MCF 10A (cell line): ENCODE measurements at places on chromosomes 16 and 17.

GRCh38 chr17:61456688-61457225, 4.5 kb downstream of the TBX4 start:
- no peak for DNase-seq

GRCh38 chr16:11783319-11784037, 13.6 kb downstream of the ZC3H7A start:
- DNase-seq: no peak

GRCh38 chr17:47687748-47688147, 6.2 kb upstream of the TBKBP1 start:
- DNase-seq: peak; percentile 17

- no peak for DNase-seq
Observed at GRCh38 chr17:9410301-9410700, 165.3 kb downstream of the STX8 start.

GRCh38 chr16:67886387-67886786, 1.7 kb downstream of the NRN1L start:
- no peak for DNase-seq

DNA sequence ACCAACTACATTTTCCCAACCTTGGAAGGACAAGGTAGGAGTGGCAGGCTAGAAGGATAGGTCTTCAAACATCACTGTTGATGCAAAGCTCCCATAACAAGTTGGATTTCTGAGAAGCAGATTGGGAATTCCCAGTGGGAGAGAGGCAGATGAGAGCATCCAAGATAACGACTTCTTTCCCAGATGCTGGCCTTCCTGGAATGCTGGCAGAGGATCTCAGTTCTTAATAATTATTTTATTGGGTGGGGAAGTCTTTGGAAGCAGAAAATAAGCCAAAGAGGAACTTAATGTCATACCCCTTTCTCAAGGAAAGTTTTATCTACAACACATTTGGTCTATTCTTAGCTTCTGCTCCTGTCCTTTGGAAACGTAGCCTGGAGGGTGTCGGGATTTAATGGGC, 64.5 kb downstream of the MPRIP start:
- DNase-seq: no peak

DNA sequence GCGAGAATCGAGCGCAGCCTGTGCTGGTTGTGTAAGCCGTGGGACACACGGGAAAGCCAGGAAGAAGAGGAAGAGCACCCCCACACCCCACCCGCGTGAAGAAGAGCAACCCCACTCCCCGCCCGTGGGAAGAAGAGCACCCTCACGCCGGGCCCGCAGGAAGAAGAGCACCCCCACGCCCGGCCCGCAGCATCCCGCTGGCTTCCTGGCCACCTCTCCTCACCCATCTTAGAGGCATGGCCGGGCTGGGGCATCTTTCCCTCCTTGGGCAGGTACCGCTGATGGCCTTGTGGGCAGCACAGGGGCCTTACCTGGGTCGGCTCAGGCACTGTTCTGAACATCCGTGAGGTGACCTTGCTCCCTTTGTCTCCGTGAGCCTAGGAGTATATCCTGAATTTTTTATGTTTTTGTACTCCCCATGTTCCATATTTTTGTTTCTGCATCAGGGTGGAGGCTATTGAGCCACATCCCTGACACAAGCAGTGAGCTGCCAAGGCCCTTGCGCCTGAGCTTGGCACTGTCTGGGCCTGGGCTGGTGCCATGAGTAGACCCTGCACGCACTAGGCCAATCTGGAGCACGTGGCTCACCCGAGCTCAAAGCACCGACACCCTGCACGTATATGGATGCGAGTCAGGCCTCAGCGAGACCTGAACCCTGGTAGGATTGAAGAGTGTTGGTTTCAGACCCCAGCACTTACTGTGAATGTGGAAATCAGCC, 71.4 kb upstream of the KCTD5 start:
- DNase-seq: no peak

GRCh38 chr16:1509307-1510221, 16.4 kb downstream of the TELO2 start:
- no peak for DNase-seq

GRCh38 chr16:89969741-89970410, 21.3 kb downstream of the DEF8 start:
- no peak for DNase-seq

GRCh38 chr16:87964049-87964659, 12.9 kb downstream of the BANP start:
- no peak for DNase-seq

- DNase-seq: no peak
Observed at GRCh38 chr17:75588596-75589011, 1.0 kb downstream of the MYO15B start.

GRCh38 chr16:83968891-83969649, 1.0 kb downstream of the NECAB2 start:
- no peak for DNase-seq

GRCh38 chr16:3099732-3100499, 822 bp upstream of the ZSCAN10 start:
- DNase-seq: peak; percentile 92

DNA sequence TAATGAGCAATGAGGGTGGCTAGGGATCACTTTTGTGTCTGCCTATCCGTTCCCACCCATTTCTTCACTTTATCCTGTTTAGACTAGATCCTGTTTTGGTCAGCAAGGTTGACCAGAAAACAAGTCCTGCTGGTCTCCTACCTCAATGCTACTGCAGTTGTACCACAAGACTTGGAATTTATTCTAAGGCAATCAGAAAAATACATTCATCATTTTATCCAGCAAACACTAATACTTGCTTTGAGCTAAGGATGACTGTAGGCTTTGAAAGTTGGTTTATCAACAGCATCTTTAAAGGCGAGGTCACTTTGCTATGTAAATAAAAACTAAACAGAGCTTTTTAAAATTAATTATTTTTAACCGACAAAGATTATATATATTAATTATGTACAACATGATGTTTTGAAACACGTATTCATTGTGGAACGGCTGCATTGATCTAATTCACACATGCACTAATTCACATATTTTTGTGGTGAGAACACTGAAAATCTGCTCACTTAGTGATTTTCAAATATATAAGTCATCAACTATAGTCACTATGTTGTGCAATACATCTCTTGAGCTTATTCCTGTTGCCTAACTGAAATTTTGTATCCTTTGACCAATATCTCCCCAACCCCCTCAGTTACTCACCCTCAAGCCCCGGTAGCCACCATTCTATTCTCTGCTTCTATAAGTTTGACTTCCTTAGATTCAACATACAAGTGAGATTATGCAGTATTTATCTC, 125.9 kb upstream of the HS3ST3A1 start:
- peak; percentile 75 for DNase-seq

DNA sequence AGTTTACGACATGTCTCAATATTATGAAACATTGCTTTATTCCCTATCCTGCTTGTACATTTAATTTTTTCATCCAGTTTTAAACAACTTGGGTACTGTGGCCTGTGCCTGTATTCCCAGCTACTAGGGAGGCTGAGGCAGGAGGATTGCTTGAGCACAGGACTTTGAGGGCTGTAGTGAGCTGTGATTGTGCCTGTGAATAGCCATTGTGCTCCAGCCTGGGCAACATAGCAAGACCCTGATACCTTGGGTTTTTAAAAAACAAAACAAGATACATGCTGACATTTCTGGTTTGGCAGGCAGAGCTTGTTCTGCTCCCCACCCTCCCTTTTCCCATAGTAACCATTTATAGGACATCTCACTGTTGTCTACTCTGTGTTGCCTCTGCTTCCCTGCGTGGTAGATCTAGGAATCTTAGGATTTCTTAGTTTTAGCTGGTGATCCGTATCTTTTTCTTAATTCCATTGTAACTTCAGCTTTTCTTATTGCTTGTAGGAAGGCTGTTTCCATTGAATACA, 35.6 kb downstream of the TENT4B start:
- no peak for DNase-seq
